Stimulated activated CD4-positive, alpha-beta T cell treated with anti-CD3 and anti-CD28 coated beads, Interleukin-12 subunit alpha, Interleukin-12 subunit beta, amount 100 ng/mL, for 4 hours (primary cell): ENCODE measurements at places on chromosomes 16 and 17.

- DNase-seq = no peak
Observed at GRCh38 chr16:70675851-70676513, 9.9 kb downstream of the MTSS2 start.

DNA sequence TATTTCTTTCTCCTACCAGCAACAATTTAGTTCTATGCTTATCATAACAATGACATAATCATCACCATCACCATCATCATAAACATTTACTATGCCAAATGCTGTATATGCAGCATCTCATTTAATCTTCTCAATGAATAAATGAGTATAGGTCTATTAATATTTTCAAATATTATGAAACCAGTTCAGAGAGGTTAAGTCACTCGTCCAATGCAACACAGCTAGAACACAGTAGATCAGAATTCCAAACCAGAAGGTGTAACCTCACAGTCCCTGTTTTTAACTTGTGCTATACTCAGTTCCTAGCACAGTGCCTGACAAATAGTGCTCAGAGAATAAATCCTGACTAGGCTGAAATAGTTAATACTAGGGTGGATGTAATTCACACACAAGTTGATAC lies 314.8 kb downstream of the XYLT1 start:
- DNase-seq = no peak

GRCh38 chr17:76716146-76716838 lies 5.5 kb upstream of the MXRA7 start:
- DNase-seq = no peak

GRCh38 chr17:48601539-48602425 lies 3.0 kb downstream of the HOXB6 start:
- DNase-seq = no peak

DNA sequence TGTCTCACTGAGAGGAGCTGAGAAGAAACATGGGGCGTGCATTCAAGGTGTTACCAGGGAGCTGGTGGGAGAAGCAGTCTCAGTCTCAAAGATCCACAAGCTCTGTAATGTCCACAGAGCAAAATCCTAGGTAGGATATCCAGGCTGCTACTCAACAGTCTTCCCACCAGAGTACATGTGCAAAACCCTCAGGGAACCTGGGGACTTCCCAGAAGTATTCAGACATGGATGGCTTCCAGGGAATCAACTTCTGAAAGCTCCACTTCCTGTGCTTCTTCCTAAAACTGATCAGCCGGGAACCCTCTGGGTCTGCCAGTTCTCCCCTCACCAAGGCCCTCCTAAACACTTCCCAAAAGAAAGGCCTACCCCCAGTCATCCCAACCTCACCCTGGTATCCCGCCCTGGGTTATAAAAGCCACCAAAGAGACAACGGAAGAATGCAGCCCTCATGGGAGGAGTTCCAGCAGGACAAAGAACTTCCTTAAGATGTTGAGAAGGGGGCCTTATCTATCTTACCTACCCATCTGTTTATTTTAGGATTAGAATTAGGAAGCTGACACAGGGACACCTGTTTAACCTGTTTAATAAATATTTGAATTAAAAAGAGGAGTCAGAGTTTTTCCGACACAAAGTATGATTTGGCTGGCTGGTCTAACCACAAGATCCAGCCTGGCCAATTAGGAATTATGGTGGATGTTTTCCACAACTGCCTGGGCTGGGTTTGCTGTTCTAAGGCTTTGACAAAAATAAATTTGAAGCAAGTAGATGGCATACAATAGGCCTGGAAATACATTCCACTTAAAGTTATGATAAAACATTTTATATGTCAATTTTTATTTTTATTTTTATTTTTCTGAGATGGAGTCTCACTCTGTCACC lies 37.0 kb downstream of the CUEDC1 start:
- no peak for DNase-seq

DNA sequence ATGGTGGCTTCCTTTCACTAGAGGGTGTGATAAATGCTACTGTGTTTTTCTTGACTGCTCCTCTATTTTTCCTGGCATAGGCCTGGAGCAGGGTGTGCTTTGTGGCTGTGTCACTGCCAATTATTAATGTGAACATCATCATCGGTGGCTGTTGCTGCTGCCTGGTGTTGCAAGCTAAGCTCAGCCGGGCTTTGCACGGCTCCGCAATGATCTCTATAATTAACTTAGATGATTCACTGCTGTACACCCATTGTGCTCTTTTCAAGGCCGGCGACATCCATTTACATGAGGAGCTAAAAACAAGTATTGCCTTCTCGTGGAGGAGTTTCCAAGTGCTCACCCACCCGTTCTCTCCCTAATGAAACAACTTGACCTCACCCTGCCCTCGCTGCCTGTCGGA lies 160.1 kb upstream of the IRX3 start:
- DNase-seq = no peak

DNA sequence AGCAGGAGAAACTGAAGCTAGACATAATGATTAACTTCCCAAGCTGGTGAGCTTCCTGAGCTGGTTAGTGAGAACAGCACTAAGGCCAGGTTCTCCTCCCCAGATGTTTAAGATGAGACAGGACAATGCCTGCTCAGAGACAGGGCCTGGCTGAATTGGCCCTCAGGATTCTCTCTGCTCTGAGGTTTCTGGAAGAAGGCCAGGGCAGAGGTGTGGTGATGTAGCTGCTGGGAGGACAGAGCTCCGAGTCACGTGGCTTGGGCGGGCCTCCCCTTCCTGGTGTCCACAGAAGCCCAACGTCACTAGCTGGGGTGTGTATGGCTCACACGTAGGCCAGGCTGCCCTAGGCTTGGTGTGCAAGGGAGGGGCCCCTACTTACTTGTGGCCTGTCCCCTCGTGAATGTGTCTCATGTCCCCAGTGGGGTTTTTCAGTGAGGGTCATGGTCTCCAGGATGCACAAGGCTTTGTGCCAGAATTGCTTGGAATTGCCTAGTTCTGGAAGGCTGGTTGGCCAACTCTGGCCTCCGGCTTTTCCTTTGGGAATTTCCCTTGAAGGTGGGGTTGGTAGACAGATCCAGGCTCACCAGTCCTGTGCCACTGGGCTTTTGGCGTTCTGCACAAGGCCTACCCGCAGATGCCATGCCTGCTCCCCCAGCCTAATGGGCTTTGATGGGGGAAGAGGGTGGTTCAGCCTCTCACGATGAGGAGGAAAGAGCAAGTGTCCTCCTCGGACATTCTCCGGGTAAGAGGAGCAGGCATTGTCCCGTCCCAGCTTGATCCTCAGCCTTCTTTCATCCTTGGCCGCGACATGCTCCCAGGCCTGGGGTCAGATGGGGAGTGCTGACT lies 3.4 kb downstream of the NOD2 start:
- DNase-seq = no peak

DNA sequence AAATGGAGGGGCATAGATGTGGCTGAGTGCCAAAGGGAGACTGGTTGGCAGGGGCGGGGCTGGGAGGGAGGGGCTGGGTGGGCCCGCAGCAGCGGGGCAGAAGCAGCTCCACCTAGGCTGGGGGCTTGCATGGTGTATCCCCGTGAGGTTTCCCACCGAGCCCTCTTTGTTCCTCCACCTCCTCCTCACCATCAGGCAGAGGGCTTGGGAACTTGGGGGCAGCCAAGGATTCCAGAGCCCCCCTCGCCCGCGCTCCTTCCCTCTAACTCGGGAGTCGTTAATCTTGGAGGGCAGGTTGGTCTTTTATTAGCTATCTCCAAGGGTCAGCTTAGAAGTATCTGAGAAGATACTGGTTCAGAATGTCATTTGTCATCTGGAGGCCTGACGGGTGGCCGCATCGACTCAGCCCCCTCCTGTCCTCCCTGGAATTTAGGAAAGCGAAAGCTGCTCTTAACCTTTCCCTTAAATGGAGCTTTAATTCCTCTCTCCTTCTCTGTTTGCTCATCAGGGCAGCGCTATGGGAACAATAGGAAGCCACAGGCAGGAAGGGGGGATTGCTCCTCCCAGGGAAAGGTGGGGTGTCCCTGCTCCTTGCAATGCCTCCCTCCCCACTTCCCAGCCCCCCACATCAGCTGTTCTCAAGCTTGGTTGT lies 274.3 kb upstream of the XYLT1 start:
- DNase-seq = no peak

GRCh38 chr17:81418710-81419318 lies 23.6 kb downstream of the BAHCC1 start:
- DNase-seq = no peak

DNA sequence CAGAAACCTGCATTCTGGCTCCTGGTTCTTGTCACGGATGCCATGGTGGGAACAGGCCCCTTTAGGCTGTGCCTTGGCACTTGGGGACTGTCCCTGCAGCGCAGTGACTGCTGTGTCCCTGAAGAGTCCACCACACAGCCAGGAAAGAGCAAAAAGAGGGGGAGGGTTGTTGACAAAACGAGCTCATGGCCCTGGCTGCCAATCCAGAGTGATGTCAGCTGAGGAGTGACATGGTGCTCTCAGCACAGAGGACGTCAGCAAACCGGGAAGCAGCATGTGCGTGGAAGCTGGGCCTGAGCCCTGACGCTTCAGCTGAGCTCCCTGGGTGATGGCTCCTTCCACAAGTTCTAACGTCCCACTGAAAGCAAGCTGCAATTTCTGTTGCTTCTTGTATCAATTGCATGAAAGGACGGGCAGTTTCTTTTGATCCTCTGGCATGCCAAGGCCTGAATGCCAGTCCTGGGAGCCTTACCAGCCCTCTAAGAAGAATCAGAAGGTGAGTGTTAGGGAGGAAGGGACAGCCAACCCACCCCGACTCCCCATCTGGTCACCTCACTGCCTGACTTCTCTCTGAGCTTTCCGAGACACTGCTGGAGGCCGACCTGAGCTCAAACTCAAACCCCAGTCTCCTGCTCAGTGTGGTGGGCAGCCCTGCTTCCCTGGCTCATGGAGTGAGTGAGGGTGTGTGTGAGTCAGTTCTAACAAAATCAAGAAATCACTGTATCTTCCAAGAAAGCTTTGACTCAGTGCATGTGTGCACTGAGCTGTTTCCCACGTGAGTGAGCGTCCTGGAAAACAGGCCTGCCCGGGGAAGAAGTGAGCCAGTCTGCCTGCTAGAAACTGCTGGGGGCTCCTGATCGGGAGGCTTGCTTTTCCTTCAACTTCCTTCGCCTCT lies 14.7 kb upstream of the WNT3 start:
- DNase-seq = no peak

DNA sequence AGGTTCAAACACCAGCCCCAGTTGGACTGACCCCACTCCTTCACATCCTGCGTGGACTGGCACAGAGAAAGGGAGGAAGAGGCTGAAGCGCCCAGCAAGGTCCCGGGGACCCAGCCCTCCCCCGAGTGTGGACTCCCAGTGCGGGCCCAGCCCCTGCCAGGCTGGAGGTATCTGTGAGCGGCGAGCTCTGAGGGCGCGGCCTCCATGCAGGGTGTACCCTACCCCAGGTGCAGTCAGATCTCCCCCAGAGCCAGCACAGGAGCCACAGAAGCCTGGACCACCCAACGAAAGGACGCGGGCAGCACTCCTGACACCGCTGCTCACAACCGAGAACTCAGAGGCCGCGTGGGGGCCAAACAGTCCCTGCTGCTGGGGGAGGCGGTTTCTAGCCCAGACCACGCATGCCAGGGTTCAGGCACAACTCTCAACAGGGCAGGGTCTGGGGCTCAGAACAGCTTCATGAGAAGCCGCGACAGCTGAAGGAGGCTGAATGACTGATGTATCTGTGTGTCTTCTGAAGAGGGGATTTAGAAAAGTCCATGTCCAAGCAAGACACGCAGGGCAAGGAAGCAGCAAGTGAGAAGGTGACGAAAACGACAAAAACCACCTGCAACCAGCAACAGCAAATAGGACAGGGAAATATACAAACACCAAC lies 8.5 kb downstream of the SLC38A10 start:
- DNase-seq = no peak

DNA sequence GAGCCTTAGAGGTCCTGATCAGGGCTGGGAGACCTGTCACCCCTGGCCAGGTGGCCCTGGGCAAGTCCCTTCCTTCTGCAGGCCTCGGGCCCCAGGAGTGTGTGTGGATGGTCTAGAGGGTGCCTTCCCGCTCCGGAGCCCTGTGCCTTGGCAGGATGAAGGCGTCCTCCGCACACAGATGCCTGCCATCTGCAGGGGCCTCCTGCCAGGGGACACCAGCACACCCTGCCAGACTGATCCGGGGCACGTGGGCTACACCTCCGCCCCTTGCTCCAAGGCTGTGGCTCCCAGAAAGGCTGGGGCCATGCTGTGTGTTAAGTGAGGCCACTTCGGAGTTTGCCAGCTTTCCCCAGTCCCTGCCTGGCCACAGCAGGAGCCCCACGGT lies 30.7 kb downstream of the NPTX1 start:
- DNase-seq = no peak

GRCh38 chr17:59381716-59382570 lies 50.5 kb downstream of the YPEL2 start:
- no peak for DNase-seq

- DNase-seq = peak; percentile 25
Observed at GRCh38 chr16:79605999-79606398, 5.5 kb upstream of the MAF start.

GRCh38 chr17:1322480-1322879 lies 43.0 kb downstream of the TRARG1 start:
- DNase-seq = no peak

DNA sequence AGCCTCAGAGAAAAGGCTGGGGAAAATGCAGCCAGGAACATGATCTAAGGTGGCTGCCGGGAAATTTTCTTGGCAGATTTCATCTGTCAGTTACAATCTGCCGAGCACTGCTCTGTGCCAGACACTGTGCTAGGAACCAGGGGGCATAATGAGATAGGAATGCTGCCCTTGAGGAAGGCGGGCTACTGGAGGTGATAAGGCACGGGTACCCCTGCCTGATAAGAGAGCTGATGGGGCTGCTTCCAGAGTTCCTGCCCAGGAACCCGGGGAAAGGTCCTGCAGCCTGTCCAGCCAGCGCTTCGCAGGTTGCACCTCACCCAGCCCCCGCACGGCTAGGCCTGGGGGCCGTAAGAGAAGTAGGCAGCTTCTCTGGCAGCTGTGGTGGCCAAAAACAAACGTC lies 3.1 kb downstream of the SCNN1G start:
- no peak for DNase-seq
